ENCODE measurements at places on chromosomes 5 and 9.

- no peaks in the 10 kb centered on the region for H3K4me1 ChIP-seq
- H3K27me3 ChIP-seq: no peaks in the 10 kb centered on the region
- no peaks in the 10 kb centered on the region for H3K36me3 ChIP-seq
- no peak overlapping the region for H3K4me3 ChIP-seq
- no peak for DNase-seq
Observed at GRCh38 chr5:125750861-125751186, 672.4 kb upstream of the GRAMD2B start.

DNA sequence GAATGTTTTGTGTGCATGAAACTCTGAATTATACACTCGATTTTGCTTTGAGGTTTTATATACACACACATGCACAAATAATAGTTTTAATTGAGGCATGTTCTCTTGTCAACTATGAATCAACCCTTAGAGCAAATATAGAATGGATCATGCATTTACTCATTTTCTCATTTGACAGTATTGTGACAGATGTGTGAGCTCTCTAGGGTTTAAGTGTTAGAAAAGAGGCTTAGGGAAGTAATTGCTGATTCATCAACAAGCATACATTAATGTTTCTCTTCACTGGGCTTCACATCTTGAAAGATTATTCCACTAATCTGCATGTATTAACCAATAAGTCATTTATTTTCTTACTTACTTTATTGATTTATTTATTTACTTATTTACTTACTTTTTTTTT is 1356.8 kb upstream of the ACO1 start:
- H3K27me3 ChIP-seq: no peaks in the 10 kb centered on the region
- no peaks in the 10 kb centered on the region for H3K36me3 ChIP-seq
- no peaks in the 10 kb centered on the region for H3K4me1 ChIP-seq
- no peak overlapping the region for H3K27ac ChIP-seq

GRCh38 chr9:116267021-116267420 is 113.4 kb downstream of the PAPPA start:
- no peak overlapping the region for H3K4me3 ChIP-seq
- H3K27ac ChIP-seq: no peak overlapping the region
- no peaks in the 10 kb centered on the region for H3K27me3 ChIP-seq

- H3K4me1 ChIP-seq: no peaks in the 10 kb centered on the region
- no peak overlapping the region for H3K4me3 ChIP-seq
- H3K27me3 ChIP-seq: no peaks in the 10 kb centered on the region
- no peak overlapping the region for H3K27ac ChIP-seq
- no peak for DNase-seq
Observed at GRCh38 chr9:378263-378662, 163.6 kb downstream of the DOCK8 start.

- no peaks in the 10 kb centered on the region for H3K4me1 ChIP-seq
- no peaks in the 10 kb centered on the region for H3K36me3 ChIP-seq
- H3K4me3 ChIP-seq: no peak overlapping the region
Observed at GRCh38 chr9:33719581-33720374, 75.6 kb upstream of the PRSS3 start.

DNA sequence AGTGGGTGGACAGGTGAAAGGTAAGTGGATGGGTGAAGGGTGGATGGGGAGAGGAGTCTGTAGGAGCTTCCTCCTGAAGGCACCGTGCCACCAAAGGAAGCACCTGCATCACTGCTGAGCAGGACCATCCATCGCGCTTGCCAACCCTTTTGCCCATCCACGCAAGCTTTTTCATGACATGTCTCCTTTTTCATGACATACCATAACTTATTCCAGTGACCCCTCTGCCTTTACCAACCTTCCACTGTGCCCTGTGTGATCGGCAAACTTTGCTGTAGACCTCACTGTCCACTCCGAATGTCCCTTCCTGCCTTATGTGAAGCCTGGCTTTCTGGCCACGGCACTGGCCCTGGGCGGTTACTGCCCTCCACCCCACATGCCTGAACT is 13.4 kb downstream of the FLT4 start:
- no peak for DNase-seq
- H3K4me1 ChIP-seq: no peaks in the 10 kb centered on the region
- H3K36me3 ChIP-seq: no peaks in the 10 kb centered on the region
- H3K27me3 ChIP-seq: peaks cover 30% of the 10 kb centered on the region
- no peak overlapping the region for H3K27ac ChIP-seq

- H3K27ac ChIP-seq: no peak overlapping the region
- H3K4me1 ChIP-seq: no peaks in the 10 kb centered on the region
- no peak for DNase-seq
- H3K36me3 ChIP-seq: no peaks in the 10 kb centered on the region
- H3K27me3 ChIP-seq: no peaks in the 10 kb centered on the region
Observed at GRCh38 chr5:53425687-53426511, 54.5 kb upstream of the FST start.

DNA sequence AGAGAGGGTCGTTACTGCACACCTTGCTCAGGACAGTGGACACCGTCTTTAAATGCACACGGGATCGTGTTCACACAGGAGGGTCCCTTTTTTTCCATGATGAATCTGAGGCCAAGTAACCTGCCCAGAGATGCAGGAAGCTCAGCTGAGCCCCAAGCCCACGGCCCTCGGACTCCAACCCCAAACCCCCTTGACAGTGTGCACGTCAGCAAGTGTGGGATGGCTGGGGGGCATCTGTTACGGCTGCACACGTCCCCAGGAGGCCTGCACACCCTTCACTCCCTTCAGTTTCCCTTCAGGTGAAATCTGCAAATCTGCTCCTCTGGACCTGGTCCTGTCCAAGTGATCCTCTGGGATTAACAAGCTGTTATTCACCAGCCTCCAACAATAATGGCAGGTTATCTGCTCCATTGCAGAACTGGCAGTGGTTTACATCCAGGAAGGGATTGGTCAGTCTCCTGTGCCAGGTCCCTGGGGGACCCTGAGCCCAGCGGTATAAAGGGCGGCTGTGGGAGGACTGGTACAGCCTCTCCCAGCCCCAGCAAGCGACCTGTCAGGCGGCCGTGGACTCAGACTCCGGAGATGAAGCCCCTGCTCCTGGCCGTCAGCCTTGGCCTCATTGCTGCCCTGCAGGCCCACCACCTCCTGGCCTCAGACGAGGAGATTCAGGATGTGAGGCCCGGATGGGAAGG is at the start of gene LCN1:
LCN1 (plus strand) TSS at position 525 of the 692 bp plus-strand sequence; CDS start at position 583, 58 bp downstream.
- no peaks in the 10 kb centered on the region for H3K36me3 ChIP-seq
- H3K4me1 ChIP-seq: no peaks in the 10 kb centered on the region
- no peak within 1 kb of the TSS for H3K4me3 ChIP-seq
- H3K27me3 ChIP-seq: no peaks in the 10 kb centered on the region
- H3K27ac ChIP-seq: no peak within 1 kb of the TSS

DNA sequence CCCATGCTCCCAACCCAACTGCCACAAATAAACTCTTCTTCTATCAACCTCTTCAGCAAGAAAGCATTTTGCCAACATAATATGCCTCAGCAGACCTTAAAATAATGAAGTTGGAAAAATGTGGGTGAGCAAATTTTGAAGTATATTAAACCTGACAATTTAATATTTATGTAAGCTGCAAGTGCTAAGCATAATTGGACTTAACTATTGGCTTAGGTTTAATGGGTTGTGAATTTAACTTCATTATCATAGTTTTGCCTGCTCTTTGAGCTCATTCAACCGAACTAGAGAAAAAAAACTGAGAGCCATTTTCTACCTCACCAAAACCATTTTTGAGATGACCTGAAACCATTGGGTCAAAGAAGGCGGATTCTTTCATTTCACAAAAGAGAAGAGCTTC is 805.5 kb upstream of the DMAC1 start:
- H3K4me3 ChIP-seq: no peak overlapping the region
- no peaks in the 10 kb centered on the region for H3K4me1 ChIP-seq
- no peak for DNase-seq
- no peak overlapping the region for H3K27ac ChIP-seq
- no peaks in the 10 kb centered on the region for H3K27me3 ChIP-seq

DNA sequence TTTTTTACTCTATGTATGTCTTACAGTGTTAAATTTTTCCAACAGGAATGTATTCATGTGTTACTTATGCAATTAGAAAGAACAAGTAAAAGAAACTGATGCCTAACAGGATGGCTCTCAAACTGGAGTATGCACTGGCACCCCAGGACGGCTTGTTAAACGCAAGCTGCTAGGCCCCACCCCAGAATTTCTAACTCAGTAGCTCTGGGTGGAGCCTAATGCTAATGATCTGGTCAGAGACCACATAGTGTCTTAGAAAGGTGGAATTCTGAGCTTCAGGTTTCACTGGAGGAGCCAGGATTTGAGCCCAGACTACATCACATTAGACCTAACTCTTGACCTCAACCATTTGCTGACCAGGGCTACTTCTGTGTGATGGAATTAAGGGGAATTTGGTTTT is 34.4 kb downstream of the SHC3 start:
- no peak overlapping the region for H3K4me3 ChIP-seq
- no peaks in the 10 kb centered on the region for H3K4me1 ChIP-seq
- no peaks in the 10 kb centered on the region for H3K27me3 ChIP-seq
- no peak for DNase-seq
- no peak overlapping the region for H3K27ac ChIP-seq

DNA sequence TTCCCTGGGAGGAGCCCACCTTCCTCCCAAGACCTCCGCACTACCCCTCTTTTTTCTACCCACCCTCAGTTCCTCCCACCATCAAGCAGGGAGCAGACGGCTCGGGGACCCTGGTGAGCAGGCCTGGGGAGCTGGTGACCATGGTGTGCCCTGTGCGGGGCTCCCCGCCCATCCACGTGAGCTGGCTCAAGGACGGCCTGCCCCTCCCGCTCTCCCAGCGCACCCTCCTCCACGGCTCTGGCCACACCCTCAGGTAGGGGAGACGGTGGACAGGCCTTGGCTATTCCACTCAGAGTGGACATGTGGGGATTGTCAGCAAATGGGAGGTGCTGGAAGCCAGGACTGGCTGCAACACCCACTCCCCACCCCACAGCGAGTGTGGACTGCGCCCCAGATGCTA is 52.9 kb upstream of the ASS1 start:
- no peak overlapping the region for H3K27ac ChIP-seq
- H3K36me3 ChIP-seq: no peaks in the 10 kb centered on the region
- DNase-seq: no peak
- no peaks in the 10 kb centered on the region for H3K27me3 ChIP-seq
- H3K4me1 ChIP-seq: no peaks in the 10 kb centered on the region
- no peak overlapping the region for H3K4me3 ChIP-seq

- H3K27ac ChIP-seq: peak overlapping the region; percentile 87
- no peaks in the 10 kb centered on the region for H3K27me3 ChIP-seq
- peaks cover 72% of the 10 kb centered on the region for H3K4me1 ChIP-seq
- H3K4me3 ChIP-seq: no peak overlapping the region
- no peak for DNase-seq
- H3K36me3 ChIP-seq: peaks cover 10% of the 10 kb centered on the region
Observed at GRCh38 chr5:172901012-172901780, 58.0 kb upstream of the RPL26L1 start.

DNA sequence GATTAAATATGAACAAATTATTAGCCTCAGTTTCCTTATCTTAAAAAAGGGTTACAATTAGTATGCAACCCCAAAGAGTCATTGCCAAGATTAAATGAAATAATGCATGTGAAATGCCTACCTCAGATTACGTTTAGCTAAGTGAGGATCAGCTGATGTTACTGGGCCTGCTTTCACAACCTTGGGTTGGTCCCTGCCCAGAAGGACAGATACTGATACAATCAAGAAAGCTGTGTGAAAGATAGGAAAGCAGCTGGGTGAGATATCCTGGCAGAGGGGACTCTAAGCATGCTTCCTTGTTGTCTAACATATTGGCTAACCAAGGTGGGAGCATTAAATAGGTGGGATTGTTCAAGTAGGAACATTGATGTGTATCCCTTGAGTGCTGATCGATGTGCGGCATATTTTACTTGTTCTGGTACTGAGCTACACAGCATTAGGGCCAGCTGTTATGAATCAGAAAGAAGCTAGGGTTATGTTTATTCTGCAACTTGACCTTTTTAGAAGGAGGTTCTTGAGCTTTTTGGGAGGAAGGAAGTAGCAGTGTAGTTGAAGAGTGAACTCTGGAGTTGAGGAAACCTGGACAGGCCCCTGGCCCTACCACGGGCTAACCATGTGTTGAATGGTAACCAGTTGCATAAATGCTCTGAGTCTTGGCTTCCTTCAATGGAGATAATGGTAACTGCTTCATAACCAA is 28.9 kb downstream of the SNX24 start:
- no peaks in the 10 kb centered on the region for H3K36me3 ChIP-seq
- H3K4me1 ChIP-seq: peaks cover 17% of the 10 kb centered on the region
- no peaks in the 10 kb centered on the region for H3K27me3 ChIP-seq
- no peak overlapping the region for H3K4me3 ChIP-seq
- DNase-seq: no peak

GRCh38 chr5:131328536-131329285 is 64.9 kb downstream of the CDC42SE2 start:
- no peaks in the 10 kb centered on the region for H3K27me3 ChIP-seq
- no peak overlapping the region for H3K27ac ChIP-seq
- no peak overlapping the region for H3K4me3 ChIP-seq

DNA sequence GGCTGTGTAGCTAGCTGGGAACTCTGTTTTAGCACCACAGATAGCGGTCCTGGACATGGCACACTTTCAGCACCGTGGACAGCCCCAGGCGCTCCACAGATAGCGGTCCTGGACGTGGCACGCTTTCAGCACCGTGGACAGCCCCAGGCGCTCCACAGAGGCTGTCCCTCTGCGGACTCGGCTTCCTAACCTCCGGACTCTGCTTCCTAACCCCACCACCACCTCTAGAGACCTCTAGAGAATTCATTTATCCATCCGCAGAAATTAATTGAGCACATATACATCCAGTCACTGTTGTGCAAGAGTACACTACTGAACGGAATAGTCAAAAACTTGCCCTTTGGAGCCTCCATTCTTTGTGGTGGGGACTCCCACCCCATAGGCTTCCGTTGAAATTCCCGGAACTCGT is 27.4 kb downstream of the UNC5A start:
- no peak overlapping the region for H3K4me3 ChIP-seq
- DNase-seq: no peak
- H3K27me3 ChIP-seq: peaks cover 74% of the 10 kb centered on the region
- no peaks in the 10 kb centered on the region for H3K36me3 ChIP-seq
- H3K4me1 ChIP-seq: no peaks in the 10 kb centered on the region

Measured in esophagus squamous epithelium (tissue), 5 donors.